NCI-H2081 (cell line): ENCODE measurements at places on chromosomes 6 and 20.

DNA sequence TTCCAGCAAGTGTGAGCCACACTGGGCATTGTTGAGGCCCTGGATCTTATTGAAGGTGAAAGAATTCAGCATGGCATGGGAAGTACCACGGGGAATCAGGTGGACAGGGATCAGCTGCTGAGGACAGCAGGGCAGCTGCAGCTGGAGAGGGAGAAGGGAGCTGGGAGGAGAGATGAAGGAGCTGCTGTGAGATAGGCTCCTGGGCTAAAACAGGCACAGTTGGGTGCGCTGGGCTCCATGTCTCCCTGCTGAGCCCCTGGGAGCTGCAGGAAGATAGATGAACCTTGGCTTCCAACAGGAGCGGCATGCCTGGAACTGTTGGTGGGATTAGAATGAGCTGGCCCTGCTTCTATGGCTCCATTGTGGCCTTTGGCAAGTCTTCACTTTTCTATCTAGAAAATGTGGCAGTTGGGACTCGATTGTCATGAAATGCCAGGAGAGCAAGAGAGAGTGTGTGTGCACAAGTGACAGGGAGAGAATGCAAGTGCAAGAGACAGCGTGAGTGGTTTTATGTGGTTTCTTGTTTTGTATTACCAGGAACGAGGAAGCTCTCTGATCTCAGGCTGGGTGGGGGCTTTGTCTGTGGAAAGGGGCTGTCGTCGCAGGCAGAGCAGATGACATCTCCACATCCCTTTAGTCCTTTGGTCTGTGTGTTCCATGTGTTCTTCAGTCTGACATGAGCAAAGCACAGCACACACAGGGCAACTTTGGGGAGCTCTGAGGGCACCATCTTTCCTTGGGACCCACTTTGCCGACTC lies 20.4 kb downstream of the SNPH start:
- no peak for DNase-seq

GRCh38 chr6:112029045-112029822 lies 24.7 kb upstream of the CCN6 start:
- peak; percentile 45 for DNase-seq

DNA sequence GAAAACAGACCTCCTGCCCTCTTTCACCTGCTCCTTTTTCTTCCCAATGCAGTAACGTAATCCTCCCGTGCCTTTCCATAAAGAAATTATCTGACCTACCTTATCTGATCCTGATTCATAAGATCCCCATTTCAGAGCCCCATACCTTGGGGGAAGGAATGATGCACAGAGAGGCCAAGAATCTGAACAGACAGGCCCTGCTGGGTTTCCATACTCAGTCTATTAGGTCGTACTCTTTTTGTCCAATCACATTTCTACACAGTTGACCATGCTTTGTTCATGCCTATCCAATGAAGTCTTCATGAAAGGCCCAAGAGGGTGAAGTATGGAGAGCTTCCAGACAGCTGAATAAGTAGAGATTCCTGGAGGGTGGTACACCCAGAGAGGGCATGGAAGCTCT lies 25.3 kb downstream of the SRPK1 start:
- DNase-seq = no peak

- no peak for DNase-seq
Observed at GRCh38 chr6:142481466-142481865, 179.7 kb downstream of the ADGRG6 start.

DNA sequence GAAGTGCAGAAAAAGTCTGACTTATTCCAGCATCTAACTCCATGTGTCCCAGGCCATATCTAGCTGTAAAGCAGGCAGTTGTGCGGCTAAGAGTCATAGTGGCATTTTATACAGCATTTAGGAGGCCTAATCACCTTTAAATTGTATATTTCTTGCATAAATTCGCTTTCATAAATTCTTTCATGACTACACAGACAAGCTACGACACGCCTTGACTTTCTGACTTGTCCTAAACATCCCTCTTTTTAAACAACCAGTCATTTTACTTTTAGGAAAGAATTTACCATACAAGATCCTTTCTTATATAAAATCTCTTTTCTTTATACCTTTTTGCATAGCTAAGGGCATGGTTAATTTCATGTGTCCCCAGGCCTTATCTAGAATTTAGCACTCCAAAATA lies 81.7 kb upstream of the THBS2 start:
- DNase-seq = no peak

- peak; percentile 62 for DNase-seq
Observed at GRCh38 chr20:52313341-52313963, 121.9 kb upstream of the ZFP64 start.

DNA sequence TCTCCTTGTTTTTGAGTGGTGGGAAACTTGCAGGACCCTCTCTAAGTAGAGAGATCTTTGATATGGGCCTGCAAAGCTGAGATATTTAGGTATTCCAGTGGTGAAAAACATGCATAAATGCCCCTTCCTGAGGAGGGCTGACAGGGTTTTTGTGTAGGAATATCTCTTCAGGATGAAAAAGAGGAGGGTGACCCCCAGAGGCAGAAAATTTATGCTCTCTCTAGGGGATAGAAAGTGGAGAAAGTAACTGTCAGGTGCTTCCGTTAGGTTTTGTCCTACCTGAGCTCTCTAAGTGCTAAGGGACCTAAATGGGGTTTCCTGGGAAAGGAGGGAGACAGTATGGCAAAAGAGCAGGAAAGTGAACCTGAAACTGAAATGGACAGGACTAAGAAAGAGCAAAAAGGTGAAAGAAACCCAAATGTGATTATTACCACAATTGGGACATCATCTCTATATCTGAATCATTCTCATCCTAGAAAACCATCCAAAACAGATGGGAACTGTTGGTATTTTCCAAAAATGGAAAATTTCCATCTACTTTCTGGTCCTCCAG lies 2.0 kb downstream of the COL19A1 start:
- no peak for DNase-seq

- DNase-seq = no peak
Observed at GRCh38 chr20:25532971-25533391, 52.4 kb downstream of the NINL start.

GRCh38 chr6:164396071-164397047 lies 913.0 kb downstream of the C6orf118 start:
- no peak for DNase-seq

DNA sequence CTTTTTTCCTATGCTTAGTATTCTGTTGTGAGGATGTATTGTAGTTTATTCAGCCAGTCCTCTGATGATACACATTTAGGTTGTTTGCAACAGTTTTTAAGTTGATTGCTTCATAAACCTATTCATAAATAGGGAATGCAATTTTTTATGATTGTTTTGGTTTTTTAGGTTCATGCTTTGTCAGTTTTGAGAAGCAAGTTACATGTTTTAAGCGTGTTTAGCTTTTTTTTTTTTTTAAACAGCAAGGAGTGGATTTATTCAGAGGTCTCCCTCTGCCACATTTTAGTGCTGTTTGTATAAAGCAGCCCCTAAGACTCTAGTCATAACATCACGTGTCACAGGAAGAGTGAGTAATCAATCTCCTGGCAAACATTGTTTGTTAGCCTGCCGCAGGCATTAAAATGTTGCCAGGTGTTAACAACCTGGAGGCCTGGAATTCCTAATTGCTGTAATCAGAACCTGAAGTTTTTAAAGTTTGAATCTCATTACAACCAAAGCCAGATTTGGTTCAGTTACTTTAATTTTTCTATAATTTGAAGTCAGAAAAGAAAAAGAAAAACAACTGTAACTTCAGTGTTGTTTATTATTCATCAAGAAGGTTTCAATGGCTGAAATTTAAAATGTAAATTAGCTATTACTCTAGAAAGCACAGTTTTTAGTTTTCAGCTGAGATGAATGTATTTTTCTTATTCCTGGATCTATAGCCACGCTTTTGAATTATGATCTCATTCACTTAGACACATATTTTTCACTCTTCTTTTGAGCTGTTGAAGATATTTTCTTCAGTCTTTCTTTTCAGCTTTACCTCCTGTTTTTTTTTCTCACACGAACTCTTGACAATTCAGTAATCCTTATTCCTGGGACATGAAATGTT lies 59.2 kb downstream of the KCNS1 start:
- DNase-seq = peak; percentile 32

GRCh38 chr20:36541768-36542488 lies 609 bp downstream of the MYL9 start:
- no peak for DNase-seq

- no peak for DNase-seq
Observed at GRCh38 chr20:35465976-35466375, 10.6 kb downstream of the CEP250 start.

GRCh38 chr20:58173930-58174707 lies 54.3 kb downstream of the ANKRD60 start:
- no peak for DNase-seq

DNA sequence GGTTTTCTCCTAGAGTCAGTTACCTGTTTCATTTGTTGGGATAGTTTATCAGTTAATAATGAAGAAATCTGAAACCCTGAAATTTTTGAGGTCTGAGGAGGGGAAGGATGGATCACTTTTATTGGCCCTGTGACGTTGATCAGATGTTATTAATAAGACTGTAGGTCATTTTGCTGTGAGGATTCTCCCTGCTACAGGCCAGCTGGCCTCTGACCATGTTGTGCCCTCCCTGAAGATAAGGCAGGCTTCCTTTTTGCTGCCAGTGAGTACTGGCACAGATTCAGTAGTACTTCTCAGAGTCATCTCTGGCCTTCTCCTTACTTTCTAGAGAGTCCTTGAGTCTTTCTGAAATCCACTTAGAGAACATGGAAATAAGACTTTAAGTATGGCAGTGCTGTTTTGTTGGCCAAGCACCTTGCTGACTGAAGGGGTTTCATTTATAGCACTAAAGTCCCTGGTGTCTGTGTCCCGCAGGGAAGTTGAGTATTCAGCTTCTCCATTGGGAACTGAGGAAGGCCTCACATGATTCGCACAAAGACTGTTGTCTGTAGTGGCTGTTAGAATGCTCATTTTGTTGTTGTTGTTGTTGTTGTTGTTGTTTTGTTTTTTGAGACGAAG lies 202.6 kb downstream of the DTNBP1 start:
- no peak for DNase-seq

GRCh38 chr6:12348530-12349511 lies 58.7 kb downstream of the EDN1 start:
- DNase-seq = no peak

DNA sequence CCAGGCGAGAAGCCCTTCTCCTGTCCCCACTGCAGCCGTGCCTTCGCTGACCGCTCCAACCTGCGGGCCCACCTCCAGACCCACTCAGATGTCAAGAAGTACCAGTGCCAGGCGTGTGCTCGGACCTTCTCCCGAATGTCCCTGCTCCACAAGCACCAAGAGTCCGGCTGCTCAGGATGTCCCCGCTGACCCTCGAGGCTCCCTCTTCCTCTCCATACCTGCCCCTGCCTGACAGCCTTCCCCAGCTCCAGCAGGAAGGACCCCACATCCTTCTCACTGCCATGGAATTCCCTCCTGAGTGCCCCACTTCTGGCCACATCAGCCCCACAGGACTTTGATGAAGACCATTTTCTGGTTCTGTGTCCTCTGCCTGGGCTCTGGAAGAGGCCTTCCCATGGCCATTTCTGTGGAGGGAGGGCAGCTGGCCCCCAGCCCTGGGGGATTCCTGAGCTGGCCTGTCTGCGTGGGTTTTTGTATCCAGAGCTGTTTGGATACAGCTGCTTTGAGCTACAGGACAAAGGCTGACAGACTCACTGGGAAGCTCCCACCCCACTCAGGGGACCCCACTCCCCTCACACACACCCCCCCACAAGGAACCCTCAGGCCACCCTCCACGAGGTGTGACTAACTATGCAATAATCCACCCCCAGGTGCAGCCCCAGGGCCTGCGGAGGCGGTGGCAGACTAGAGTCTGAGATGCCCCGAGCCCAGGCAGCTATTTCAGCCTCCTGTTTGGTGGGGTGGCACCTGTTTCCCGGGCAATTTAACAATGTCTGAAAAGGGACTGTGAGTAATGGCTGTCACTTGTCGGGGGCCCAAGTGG lies 5.3 kb downstream of the SNAI1 start:
- DNase-seq = no peak

DNA sequence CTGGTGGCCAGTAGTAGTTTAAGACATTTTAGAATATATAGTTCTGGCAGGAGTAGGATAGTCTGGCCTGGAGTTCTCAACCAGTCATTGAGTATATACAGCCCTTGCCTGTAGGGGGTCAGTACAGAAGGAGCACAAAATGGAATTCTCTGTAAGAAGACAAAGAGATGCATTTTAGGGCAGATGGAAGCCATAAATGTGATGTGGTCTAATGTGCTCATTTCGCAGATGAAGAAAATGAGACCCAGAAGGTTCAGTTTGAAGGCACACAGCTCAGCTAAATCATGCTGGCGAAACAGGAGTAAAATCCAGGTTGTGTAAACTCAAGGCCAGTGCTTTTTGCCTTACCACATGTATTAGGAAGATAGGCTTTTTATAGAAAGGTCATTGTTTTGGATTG lies 29.6 kb downstream of the QKI start:
- DNase-seq = no peak

GRCh38 chr6:117311726-117312125 lies 46.4 kb downstream of the VGLL2 start:
- DNase-seq = no peak

- no peak for DNase-seq
Observed at GRCh38 chr20:55947701-55948100, 57.6 kb downstream of the CBLN4 start.

- no peak for DNase-seq
Observed at GRCh38 chr6:38786486-38786885, 71.4 kb downstream of the DNAH8 start.

- DNase-seq = no peak
Observed at GRCh38 chr6:44785130-44785529, 397.6 kb downstream of the CDC5L start.

DNA sequence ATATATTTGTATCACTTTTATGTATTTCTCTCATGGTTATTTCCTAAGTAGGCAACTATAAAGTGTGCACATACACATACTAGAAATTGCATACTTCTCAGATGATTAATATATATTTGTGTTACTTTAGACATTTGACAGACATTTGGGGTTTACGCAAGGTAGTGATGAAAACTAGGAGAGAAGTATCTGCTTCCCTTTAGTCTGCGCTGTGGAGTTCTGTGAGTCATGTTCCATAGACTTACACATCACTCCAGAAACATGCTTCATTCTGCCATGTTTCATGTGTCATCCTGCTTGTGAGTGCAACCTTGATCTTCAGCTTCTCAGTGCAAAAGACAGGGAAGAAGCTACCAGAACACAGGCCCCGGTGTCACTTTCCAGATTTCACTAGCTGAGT lies 200.7 kb upstream of the BMP2 start:
- DNase-seq = no peak

GRCh38 chr20:34536798-34537394 lies 20.7 kb downstream of the DYNLRB1 start:
- no peak for DNase-seq

DNA sequence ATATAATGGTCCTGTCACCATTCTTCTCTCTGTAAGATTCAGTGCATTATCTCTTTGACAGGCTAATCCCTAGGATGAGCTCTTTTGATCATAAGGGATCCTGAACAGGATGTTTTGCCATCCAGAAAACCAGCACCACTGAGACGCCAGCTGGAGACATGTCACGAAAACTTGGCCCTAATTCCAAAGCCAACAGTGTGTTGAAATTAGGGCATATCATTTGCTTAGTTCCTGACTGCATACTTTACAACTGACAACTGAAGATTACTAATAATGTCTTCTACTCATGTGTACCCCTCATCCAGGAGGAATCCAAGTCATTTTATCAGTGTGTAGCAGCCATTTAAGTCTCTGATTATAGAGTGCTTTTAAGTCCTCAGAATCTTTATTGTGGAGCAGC lies 243.6 kb downstream of the KCNQ5 start:
- no peak for DNase-seq

GRCh38 chr6:44423306-44423705 lies 35.8 kb downstream of the CDC5L start:
- no peak for DNase-seq

- no peak for DNase-seq
Observed at GRCh38 chr6:142225552-142225951, 76.3 kb upstream of the ADGRG6 start.
